ENCODE measurements at places on chromosomes 3 and 15. TPM values are rescaled to one million over a fixed set of nuclear protein-coding genes. Genes with fewer than 3 reads are reported as not detected.

DNAJA4 gene
- total RNA-seq, result 52.8 TPM

DNA sequence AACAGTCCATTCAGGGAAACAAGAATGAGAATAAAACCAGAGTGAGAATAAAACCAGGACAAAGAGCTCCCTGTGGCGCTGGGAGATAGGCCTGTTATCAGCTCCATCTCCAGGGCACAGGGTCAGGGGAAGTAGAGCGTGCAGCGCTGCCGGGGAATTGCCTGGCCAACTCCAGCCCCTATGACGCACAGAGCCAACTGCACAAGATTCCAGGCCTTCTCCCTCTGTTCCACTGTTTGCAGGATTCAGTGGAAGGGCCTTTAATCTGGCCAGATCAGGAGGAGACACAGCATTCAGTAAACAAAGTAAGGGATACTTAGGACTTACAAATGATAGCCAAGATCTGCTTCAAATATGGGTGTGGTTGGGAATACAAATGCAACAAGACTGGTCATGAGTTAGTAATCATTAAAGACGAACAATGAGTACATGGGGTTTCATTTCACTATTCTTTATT lies 49.4 kb downstream of the ITGB5 start:
- DNase-seq, result peak; percentile 72

DNA sequence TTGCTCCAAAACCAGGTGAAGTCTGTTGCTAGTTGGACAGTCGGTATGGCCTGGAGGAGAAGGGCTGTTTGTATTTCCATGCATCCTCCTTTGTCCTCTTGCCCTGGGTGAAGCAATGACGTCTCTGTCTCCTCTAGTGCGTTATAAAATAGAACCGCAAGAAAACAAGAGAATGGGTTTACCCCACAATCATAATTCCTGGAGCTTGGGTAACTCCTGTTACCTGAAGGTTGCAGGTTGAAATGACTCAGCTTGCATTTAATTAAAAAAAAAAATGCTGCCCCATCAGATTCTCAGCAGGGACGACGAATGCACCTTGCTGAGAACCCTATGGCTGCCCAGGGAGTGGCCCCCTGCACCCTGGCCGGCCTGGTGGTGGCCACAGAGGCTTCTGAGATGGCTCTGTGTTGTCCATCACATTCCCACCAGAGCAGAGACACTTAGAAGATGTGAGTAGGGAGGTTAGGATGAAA lies 228.2 kb upstream of the BHLHE40 start:
- DNase-seq, result no peak

FANCD2OS gene
- total RNA-seq, result not detected

PHLDB2 gene
- 17.7 TPM for total RNA-seq

DNA sequence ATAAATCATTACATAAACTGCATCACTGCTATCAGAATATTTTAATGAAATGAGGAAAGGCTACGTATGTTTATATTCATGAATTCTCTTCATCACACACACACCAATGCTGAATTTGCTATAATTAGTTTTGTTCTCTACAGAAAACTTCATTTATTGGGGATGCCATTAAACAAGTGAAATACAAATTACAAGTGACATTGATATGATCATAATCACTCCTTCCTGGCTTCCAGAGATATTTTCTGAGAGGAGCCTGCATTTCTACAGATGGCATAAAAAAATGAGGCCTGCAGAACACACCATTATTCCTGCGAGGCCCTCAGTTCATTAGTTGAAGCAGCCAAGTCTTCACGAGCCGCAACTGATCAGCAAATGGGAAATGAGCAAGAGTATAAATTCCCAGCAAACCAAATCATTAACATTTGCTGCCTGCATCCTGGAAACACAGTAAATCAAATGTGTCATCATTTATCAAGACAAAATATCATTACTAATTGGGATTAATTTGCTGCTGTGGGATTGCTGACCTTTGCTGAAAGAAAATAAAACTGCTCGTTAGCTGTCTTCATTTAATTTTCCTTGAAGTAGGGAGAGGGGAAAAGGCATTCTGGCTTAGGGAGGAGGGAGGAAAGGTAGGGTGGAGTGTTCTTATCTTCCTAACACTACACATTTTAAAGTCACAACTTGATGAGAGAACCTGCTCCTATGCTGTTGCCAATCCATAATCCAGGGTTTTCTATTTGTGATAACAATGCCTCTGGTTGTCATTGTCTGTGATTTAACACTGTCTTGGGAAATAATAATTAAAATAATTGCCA lies 921.9 kb downstream of the SQOR start:
- DNase-seq, result no peak

RTP1 gene
- not detected for total RNA-seq

GRCh38 chr3:156910022-156910421 lies 83.9 kb downstream of the LEKR1 start:
- no peak for DNase-seq

PIGZ gene
- total RNA-seq, result 29.1 TPM

GRCh38 chr3:150917951-150918350 lies 12.7 kb upstream of the MINDY4B start:
- DNase-seq, result no peak

DNA sequence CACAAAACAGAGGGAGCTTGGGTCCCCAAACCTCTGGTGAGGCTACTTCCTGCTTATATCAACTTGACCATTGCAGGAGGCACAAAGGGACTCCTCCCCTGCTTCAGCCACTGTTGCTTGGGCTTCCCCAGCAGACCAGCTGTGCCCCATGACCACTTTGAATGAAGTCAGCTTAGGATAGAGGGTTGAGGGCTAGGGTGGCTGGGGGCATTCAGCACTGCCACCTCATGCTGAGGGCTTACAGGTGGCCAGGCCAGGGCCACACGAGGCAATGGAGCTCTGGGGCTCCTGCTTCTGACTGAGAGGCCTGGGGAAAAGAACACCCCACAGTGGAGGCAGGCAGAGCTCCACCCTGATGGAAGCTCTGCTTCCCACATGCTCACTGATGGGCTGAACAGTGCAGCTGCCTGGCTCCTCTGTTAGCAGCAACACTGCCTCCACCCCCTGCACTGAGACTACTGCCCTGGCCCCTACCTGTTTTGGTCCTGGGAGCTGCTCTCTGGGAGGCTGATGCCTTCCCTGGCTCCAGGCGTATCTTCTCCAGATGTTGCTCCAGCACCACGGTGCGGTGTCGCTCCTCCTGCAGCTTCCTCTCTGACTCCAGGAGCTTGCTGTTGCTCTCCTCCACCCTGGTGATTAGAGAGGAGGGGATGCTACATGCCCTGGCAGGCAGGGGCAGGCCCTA lies 10.2 kb upstream of the HHATL start:
- DNase-seq, result no peak

PCSK6 gene
- 30.3 TPM for total RNA-seq

CPNE9 gene
- 0.70 TPM for total RNA-seq

- DNase-seq, result no peak
Measured at GRCh38 chr15:96564546-96564945, 234.0 kb downstream of the NR2F2 start.

- no peak for DNase-seq
Measured at GRCh38 chr3:135154186-135154585, 359.1 kb downstream of the EPHB1 start.

- DNase-seq, result peak; percentile 76
Measured at GRCh38 chr15:74783072-74783807, 1.4 kb downstream of the CSK start.

DNA sequence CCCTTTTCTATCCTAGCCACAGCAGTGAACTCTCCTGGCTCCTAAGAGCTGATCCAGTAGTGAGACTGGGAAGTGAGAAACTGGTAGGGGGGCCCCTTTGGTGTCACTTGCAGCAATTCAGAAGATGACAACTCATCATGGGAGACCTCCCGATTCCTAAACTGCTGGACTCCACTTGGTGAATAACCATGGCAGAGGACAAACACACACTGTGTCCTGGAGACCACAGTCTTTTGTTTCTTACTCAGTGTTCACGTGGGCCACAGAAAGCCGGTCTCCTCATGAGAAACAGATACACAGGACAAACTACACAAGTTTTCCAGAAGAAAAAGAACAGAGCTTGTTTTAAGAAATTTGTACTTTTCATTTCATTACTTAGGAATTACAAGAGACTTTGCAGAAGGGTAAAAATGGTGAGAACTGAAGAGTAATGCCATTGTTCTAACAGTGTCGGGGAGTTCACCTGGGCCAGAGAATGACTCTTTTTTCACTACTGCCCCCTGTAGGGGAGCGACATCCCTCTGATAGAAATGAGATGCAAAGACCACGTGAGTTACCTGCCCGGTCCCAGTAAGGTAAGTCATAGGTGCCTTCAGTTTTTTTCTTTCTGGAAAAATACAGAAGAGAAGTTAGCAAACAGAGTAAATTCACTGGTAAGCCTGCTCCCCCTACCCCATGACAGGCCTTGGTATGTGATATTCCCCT lies 38.1 kb downstream of the ST3GAL6 start:
- no peak for DNase-seq

DNA sequence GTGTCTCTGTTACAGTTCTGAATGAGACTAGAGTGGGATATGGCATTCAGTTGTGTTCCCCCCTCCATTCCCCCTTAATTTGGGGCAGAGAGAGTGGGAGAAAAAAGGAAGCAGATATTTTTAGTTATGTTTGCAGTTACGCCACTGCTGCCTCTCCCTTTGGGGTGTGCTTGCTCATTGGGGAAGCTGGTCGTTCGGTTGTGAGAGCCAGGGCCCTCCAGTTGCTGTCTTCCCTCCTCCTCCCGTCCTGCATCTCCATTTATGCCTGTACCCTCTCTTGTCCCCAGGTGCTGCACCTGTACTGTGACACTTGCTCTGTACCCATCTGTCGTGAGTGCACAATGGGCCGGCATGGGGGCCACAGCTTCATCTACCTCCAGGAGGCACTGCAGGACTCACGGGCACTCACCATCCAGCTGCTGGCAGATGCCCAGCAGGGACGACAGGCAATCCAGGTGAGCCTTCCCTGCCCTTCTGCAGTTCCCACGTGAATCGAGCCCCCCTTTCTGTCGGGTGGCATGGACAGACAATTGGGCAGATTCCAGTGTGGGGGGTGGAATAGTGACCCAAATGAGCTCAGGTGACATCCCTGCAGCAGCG lies 55.8 kb downstream of the TRIM71 start:
- no peak for DNase-seq

IL5RA gene
- 0.24 TPM for total RNA-seq

ECT2 gene
- 30.2 TPM for total RNA-seq

CMTM7 gene
- total RNA-seq, result 5.1 TPM

CFAP44 gene
- total RNA-seq, result 10.8 TPM

GRCh38 chr15:94026458-94027304 lies 204.7 kb upstream of the MCTP2 start:
- no peak for DNase-seq
